ENCODE measurements at places on chromosomes 16 and 17.

- no peak for DNase-seq
Measured at GRCh38 chr17:15649861-15650421, 30.4 kb upstream of the FBXW10B start.

DNA sequence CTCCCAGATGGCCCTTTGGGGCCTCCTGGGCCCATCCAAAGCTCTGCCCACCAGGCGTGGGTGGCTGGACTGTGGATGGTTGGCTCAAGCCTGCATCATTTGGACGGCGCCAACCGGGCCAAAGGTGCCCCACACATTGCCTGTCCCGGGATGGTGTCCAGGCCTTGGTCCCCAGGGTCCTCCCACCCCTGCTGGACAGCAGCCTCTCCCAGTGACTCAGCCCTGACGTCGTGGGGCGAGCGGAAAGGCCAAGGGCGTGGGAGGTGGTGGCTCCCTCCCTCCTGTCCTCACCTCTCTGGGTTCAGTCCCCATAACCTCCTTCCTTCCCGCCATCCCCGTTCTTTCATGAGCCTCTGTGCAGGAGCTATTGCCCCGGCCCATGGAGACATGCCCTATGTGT lies 42.1 kb upstream of the DLX4 start:
- DNase-seq: no peak

GRCh38 chr17:62727916-62728672 lies 80.0 kb downstream of the MARCHF10 start:
- DNase-seq: no peak

DNA sequence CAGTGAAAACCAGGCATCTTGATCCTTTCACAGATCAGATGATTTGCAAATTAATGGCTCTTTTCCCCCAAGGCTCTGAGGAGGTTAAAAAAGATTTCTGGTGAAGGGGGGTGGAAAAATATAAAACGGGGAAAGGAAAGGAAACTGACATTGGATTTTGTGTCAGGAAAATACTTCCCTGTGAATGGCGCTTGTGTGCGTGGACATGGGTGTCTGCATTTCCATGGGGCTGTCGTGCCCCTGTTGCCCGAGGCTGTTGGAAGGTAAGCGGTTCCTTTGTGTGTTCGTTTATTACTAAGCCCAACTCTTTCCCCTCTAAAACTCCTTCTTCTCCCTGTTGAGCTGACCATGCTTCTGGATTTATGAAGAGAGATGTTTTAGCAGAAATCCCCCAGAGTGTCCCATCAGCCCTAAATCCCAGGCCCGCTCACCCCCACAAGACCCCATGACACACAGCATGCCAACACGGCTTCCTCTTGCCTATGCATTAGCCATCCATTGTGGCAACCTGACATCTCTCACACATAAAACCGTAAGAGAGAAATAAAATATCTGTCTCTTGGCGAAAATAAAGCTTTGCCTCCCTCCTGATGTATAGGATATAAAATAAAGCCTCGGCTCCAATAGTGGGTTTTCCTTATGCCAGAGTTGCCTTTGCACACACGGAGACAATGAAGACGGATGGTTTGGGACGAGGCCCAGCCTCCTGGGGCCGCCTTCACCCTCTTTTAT lies 7.3 kb upstream of the LHX1 start:
- no peak for DNase-seq

DNA sequence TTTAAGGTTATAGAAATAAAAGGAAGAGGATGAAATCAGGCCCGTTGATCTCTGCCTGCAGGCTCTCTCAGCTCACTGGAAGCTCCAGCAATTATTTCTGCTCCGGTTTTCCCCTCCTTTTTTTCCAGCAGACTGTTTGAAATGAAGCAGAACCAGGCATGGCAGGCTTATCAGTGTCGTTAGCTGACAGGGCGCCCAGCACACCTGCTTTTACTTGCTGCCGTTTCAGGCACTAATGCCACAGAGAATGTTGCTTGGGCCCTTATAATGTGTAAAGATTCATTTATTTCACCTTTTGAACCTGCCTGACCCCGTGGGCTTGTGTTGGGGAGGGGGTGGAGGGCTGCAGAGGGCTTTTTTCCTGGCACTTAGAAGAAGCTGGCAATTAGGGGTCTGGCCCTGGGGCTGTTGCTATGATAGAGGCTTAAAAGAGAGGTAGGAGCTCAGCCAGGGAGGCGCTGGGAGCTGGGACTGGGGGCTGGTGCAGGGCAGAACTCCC lies 108.1 kb downstream of the IRX3 start:
- no peak for DNase-seq

DNA sequence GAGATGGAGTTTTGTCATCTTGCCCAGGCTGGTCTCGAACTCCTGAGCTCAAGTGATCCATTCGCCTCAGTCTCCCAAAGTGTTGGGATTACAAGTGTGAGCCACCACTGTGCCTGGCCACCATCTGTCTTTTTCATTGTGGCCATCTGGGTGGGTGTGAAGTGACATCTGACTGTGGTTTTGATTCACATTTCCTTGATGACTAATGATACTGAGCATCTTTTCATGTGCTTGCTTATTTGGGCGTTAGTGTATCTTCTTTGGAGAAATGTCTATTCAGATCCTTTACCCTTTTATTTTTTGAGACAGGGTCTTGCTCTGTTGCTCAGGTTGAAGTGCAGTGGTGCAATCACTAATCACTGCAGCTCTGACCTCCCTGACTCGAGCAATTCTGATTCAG lies 53.9 kb upstream of the ERN1 start:
- DNase-seq: peak; percentile 70

GRCh38 chr16:81275064-81275532 lies 36.6 kb downstream of the BCO1 start:
- no peak for DNase-seq

- DNase-seq: no peak
Measured at GRCh38 chr16:17828012-17828411, 357.3 kb upstream of the XYLT1 start.

- peak; percentile 89 for DNase-seq
Measured at GRCh38 chr17:8826808-8827435, 27.8 kb upstream of the MFSD6L start.

GRCh38 chr17:27502526-27503324 lies 46.5 kb downstream of the KSR1 start:
- no peak for DNase-seq

- no peak for DNase-seq
Measured at GRCh38 chr17:68019675-68020408, 15.7 kb upstream of the KPNA2 start.

GRCh38 chr17:56824503-56824902 lies 9.2 kb downstream of the C17orf67 start:
- no peak for DNase-seq

GRCh38 chr16:18792836-18793433 lies 2.8 kb upstream of the RPS15A start:
- no peak for DNase-seq

- no peak for DNase-seq
Measured at GRCh38 chr16:89700649-89701424, 668 bp downstream of the SPATA2L start.

GRCh38 chr17:73362697-73363096 lies 50.9 kb upstream of the CDC42EP4 start:
- no peak for DNase-seq
